Activated naive CD4-positive, alpha-beta T cell (primary cell): ENCODE measurements at places on chromosomes 4 and X.

GRCh38 chr4:68209003-68209402 lies 36.5 kb downstream of the TMPRSS11B start:
- DNase-seq = no peak

GRCh38 chr4:76513482-76513881 lies 78.5 kb downstream of the SHROOM3 start:
- no peak for DNase-seq

DNA sequence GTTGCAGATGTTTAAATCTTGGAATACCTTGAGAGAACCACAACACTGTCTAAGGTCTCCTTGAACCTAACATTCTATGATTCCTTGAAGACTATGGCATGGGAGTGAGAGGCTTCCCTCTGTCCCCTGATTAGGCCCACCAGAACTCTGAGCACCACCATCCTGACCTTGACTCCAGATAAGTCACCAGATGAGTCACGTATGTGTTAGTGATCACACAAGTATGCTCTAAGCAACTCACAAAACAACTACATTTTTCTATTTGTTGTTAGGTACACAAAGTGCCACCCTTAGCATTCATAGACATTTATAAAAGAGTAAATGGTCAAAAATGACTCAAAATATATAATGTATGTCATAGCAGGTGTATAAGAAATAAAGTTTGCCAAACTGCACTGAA lies 252.9 kb upstream of the CXXC4 start:
- DNase-seq = no peak

- DNase-seq = no peak
Measured at GRCh38 chr4:87783781-87784180, 15.6 kb upstream of the IBSP start.

DNA sequence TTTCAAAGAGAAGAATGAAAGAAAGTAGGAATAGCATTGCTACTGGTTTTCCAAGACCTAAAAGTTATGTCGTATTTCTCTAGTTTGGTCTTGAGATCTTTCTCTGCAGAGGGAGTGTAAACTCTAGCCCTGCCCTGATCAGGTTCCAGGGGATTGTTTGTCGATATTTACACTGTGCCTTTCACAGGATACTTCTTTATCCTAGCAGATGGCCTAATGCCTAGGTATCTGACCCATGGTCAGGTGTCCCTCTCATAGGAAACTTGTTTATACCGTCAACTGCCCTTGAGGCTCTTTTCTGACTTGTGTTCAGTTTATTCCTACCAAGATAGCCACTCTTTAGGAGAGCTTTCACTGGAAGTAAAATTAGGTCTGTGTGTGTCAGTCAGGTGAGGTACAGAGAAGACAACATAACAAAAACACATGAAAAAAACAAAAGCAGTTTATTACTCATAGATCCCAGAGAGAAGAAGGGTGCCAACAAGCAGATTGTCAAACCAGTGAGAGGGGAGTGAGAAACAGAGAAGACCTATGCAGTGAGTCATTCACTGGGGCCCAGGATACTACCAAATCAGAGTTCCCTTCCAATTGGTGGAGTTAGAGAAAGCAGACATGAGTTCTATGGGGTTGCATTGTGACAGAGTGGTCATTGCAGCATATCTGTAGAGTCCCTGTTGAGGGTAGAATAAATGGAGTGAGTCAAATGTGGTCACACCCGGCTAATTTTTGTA lies 40.6 kb upstream of the THOC2 start:
- DNase-seq = no peak
